ENCODE measurements at places on chromosomes 4 and X. TPM values are rescaled to one million over a fixed set of nuclear protein-coding genes. Genes with fewer than 3 reads are reported as not detected.

- no peak for DNase-seq
Observed at GRCh38 chr4:162162672-162163071, 1.1 kb downstream of the FSTL5 start.

SAGE1 gene
- not detected for total RNA-seq

DNA sequence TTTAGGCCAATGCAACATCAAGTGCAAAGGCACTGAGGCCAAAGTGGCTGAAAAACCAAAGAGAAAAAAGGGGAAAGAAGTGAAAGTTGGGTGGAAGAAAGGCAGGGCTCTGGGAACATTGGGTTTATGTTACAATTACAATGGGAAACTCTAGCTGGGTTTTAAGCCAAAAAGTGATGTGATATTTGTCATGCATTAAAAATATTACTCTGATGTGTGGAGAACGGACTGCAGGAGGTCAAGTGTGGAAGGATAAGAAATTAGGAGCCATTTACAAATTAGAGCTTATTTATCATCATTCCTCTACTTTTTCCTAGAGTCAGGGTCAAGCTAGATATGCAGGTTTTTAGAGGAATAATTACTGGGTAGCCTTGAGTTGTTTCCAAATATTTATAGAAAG lies 516.8 kb downstream of the INPP4B start:
- no peak for DNase-seq

DNA sequence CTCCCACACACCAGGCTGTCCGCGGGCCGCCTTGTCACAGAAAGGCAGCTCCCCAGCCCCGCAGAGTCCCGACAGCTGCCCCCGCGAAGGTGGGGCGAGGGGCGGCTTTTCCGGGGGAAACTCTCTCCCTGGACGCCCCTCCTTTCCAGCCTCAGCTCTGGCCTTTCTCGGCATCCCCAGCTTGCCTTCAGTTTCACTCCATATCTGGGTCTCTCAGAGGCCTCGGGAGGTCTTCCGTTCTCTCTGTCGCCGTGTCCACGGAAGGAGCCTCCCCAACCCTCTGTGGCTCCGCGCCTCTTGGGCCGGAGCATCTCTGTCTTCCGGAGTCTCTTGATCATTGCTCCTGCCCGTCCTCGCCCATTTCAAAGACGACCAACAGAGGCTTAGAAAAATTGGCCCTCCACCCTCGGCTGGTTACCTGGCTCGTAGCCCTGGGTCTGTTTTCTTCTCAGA lies 6.1 kb upstream of the MSX1 start:
- DNase-seq, result no peak

DNA sequence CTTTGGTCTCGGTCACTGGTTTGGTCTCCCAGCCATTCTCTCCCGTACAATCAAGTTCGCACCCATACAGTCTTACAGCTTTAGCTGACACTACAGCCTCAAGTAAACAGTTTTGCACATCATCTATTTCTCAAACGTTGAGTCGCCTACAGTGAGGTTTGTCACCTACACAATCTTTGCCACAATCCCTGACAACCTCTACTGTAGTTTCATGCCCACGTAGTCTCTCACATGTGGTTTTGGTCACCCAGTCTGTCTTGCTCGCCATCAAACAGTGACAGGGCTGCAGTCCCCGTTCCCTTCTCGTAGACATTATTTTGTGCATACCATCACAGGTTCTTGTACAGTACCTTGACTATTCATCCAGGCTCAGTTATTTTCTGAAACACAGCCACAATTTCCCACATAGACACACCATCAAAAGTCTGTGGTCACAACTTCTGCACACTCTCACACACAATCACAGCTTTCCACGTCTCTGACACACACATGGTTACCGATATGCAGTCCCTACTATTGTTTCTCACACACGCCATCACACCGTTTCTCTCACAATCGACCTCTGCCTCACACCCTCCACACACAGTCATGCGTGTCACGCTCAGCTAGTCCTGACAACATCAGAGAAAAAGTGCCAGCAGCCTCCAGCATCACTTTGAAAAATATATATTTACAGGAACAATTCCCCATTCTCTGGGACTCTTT lies 5.3 kb upstream of the CFP start:
- DNase-seq, result no peak

ANOS1 gene
- not detected for total RNA-seq

- no peak for DNase-seq
Observed at GRCh38 chr4:145679991-145680455, at the start of gene C4orf51. Gene C4orf51 (plus strand): TSS chr4:145680146. CDS start chr4:145680204, 58 bp downstream.

TMEM35A gene
- total RNA-seq, result not detected

RPL34 gene
- total RNA-seq, result 1,375 TPM

DNA sequence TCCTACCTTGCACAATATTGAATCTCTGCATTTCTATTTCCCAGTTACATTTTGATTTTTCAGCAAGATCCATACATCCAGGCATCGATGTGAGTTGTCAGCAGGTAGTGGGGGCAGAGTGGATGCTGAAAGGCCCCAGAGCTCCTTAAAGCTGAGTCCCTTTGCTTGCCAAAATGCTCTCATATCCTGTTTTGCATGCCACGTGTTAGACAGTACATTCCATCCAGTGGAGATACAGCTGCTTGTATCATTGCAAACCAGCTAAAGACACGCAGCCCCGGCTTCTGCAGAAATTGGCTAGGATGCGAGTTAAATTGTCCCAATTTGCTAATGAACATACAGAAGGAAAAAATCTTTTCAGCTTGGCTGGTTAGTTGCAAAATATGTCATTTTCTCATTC lies 179.6 kb upstream of the MXRA5 start:
- DNase-seq, result no peak

- no peak for DNase-seq
Observed at GRCh38 chrX:85017721-85018120, 14.0 kb downstream of the APOOL start.

IQCM gene
- not detected for total RNA-seq

GRCh38 chr4:7291372-7292114 lies 99.2 kb downstream of the SORCS2 start:
- no peak for DNase-seq

CENPI gene
- total RNA-seq, result 20.7 TPM

GRCh38 chr4:174332741-174333493 lies 49.2 kb downstream of the CEP44 start:
- no peak for DNase-seq

CISD2 gene
- 51.4 TPM for total RNA-seq

GRCh38 chrX:2811271-2811670 lies 17.5 kb upstream of the GYG2 start:
- no peak for DNase-seq

CDKL2 gene
- 0.57 TPM for total RNA-seq

DNA sequence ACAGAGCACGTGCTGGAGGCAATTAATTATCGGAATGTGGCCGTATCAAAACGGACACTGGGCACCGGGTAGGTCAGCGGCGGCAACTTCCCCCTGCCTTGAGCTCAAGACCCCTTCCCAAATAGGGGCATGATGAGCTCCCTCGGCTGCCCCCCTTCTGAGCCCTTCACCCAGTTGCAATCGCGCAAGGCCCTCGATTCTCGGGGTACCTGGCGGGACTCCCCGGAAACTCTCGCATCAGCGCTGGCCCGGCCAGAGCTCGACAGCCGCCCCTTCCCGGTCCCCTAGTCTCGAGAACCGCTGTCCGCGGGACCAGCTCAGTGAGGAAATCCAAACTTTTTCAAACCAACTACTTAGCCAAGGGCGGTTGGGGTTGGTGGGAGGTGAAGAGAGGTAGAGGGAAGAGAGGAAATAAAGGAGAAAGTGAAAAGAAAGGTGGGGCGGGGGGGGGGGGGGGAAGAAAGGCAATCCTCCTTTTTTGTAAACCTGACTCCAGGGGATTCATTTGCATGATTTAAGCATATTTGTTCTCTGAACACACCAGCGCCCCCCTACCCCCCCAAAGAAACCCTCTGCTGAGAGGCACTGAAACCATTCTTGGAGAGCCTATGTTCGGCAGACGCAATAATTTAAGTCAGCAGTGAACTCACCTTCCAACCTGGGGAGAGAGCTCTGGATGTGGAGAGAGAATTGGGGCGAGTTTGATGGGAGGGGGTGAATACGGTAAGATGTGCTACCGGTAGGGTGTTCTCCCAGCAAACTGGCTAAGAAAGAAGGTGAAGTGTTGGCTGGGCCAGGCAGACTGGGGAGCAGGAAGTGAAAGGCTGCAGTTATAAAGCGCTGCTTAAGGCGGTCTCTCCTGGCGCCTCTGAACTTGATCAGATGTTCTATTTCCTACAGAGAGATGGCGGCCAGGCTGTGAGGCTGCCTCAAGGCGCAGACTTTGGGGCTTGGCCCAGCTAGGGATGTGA lies 2.0 kb upstream of the ZIC3 start:
- DNase-seq, result no peak

DNA sequence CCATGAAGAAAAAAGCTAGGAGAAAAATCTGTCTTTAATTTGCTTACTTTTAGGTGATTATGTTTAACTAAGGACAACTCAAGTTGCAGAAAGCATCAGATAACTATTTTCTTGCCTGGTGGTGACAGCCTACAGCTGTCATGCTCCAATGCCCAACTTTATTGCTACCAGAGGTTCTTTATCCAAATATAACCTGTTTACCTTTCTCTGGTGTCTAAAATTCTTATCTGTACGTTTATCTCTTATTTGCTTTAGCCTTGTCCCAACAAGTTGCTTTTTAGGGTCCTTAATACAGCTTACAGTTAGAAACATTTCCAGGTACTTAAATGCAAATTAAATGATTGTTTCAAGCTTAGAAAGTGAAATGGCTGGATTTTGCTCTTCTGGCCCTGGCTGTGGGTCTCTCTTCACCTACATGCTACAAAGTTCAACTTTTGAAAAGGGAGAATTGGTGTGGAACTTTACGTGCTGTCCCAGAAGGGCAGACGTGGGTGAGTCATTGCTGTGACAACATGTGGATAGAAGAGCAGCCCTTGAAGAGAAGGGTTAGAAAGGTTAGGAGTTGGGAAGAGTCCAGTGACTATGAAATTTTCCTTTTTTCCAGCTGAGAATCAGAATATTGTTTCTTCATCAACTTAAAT lies 60.7 kb downstream of the HPGD start:
- DNase-seq, result no peak

DNA sequence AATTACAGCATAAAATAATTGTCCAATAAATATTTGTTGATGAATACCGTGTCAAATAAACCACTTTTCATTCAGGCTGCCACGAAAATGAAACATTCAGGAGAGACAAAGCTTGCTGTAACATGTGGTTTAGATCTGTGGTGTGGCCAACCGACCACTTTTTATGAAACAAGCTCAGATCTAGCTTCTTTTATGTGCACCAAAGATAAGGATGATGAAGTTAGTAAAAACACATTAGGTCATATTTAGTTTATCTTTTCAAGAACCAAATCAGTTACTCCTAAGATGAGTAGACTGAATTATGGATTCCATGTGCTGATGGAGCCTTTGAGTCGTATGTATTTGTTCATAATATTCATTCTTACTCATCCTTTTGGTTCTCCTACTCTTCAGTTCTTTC lies 35.8 kb downstream of the STOX2 start:
- no peak for DNase-seq

DNA sequence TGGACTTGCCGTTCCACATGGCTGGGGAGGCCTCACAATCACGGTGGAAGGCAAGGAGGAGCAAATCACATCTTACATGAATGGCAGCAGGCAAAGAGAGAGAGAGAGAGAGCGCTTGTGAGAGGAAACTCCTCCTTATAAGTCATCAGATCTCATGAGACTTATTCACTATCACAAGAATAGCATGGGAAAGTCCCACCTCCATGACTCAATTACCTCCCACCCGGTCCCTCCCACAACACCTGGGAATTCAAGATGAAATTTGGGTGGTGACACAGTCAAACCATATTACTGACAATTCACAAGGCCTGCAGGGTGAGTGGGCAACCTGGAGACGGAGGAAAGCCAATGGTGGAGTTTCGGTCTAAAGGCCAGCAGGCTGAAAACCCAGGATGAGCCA lies 394.3 kb upstream of the TRAM1L1 start:
- no peak for DNase-seq

DNA sequence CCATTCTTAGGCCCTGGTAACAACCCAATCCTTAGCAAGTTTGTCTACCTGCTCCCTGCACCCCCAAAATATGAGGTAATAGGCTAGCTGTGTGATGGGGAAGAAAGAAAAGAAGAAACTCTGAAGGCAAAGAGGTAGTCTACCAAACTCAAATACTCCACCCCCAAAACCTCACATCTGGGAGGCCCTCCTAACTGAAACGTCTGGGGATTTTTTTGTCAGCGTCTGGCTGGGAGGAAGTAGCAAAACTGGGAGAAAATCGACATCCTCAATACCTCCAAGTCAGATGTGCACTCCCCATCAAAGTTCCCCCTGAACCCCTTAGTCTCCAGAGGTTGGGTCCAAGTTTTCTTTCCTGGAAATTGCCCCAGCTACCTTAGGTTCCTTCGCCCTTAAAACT lies 1.0 kb downstream of the LAMP2 start:
- DNase-seq, result no peak

DNA sequence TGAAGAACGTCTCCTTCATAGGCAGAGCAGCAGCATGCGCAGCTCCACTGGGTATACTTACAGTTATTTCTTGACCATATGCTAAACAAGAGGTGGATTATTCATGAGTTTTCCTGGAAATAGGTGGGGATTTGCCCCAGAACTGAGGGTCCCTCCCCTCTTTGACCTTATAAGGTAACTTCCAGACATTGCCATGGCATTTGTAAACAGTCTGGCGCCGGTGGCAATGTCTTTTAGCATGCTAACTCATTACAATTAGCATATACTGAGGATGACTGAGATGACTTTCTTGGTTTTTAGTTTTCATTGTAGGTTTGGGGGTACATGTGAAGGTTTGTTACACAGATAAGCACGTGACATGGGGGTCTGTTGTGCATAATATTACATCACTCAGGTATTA lies 97.3 kb downstream of the MTNR1A start:
- no peak for DNase-seq

DNA sequence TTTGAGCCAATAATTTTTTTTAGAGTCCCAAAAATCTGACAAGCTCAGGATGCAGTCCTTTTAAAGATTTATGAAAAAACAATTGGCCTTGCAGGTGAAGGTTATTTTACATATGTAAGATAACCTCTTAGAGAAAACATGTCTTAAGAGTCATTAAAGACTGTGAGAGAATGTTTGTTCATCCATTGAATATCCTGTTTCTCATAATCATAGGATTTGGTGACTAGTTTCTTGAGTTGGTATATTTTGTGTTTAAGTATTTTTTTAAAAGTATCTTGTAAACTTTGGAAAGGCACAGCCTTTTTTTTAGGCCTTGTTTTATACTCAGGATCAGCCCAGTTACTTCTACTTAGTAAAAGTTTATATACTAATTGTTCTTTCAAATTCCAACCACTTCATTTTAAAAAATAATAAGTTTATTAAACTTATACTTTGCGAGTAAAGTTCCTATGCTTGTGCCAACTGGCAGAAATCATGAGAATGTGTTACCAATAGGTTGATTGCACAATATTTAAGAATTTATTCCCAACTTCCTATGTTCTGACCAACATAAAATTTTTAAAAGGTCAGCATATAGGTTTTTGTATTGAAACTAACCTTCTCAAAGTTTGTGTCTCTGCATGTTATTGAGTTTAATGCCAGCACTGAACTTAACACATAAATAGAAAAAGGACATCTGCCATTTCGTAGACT lies 40.0 kb upstream of the ARSJ start:
- no peak for DNase-seq

DNA sequence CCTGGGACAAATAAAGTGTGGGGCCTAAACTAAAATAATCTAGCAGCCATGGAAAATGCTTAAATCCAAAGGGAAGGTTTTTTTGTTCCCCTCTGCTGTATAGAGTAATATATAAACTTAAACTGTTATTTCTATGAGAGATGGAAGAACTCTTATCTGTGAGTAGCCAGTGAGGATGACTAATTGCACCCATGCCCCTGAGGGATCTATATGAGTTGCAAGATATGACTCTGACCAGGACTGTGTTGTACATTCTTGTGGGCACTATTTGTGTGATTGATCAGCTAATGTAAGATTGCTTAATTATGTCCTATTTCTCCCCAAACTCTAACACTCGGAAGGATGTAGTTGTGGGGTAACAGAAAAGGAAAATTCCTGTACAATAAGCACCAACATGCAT lies 35.2 kb upstream of the AMBN start:
- DNase-seq, result no peak
